Progenitor cell of endocrine pancreas (in vitro differentiated cells): ENCODE measurements at places on chromosomes 3 and 15. TPM values are rescaled to one million over a fixed set of nuclear protein-coding genes. Genes with fewer than 3 reads are reported as not detected.

DNA sequence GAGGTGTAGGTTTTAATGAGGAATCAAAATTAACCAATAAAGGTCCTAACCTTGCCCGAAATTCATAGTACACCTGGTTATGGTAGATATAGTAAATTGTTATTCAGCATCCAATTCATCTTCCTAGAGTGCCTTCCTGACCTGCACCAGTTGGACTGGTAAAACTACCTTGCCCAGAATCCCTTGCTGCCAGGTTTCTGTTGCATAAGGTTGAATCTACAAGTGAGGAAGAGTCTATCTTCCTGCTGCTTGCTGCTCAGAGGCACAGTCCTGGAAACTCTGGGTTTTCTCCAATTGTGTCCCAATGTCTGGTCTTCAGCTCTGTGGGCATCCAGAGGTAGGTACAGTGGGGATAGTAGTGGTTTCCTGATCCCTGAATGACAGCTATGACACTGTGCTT lies 17.3 kb downstream of the CCDC54 start:
- DNase-seq = no peak

DNA sequence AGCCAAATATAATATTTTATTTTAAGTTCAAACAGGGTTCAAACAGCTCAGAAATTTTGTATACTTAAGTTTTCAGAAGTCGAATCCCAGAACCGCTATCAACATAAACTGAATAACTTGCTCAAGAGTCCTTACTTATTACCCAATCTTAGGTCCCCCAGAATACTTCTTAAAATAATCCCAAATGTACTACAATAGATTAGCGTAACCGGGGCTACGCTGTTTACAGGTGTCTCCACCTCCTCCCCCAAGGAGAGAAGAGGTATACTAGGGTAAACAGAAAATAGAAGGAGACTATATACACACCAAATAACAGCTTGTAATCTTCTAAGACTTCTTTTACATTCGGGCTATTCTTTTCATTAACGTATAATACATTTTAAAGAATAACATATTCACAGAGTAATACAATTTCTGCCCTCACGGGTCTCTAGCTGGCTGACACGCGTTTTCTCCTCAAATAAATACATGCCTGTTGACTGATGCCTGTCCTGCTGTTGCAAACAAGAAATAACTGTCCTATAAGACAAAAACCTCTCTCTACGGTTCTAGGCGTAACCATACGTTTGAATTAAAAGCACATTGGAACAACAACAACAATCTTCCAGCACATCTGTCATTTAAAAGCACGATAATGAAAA lies 1.3 kb downstream of the DENND4A start:
- no peak for DNase-seq

GRCh38 chr3:106913966-106914365 lies 463.3 kb upstream of the CCDC54 start:
- DNase-seq = no peak

GRCh38 chr15:62966294-62967078 lies 76.1 kb upstream of the TPM1 start:
- DNase-seq = no peak

- DNase-seq = no peak
These were observed 18.7 kb upstream of the PRR20G start for GRCh38 chr3:127306361-127307111.

DNA sequence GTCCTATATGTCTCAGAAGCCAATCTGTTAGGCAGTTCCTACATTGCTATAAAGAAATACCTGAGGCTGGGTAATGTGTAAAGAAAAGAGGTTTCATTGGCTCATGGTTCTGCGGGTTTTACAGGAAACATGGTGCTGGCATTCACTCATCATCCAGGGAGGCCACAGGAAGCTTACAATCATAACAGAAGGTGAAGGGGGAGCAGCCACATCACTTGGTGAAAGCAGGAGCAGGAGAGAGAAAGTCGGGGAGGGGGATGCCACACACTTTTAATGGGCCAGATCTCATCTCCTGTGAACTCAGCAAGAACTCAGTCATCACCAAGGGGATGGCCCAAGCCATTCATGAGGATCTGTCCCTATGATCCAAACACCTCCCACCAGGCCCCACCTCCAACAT lies 9.1 kb downstream of the SLC49A4 start:
- DNase-seq = no peak

- no peak for DNase-seq
These were observed 28.6 kb downstream of the GALNT15 start for GRCh38 chr3:16203031-16203430.

The CADPS gene
- 145 and 149 TPM in 2 replicates for total RNA-seq

The NFKBIZ gene
- total RNA-seq = 13.3 and 13.5 TPM in 2 replicates

The CACNA2D2 gene
- total RNA-seq = 5.5 and 6.9 TPM in 2 replicates

The DUOX2 gene
- 0.53 and 1.1 TPM in 2 replicates for total RNA-seq

The DGKG gene
- 0.17 and 0.44 TPM in 2 replicates for total RNA-seq

The REC114 gene
- total RNA-seq = not detected in 2 replicates

The GBE1 gene
- total RNA-seq = 10.6 and 10.9 TPM in 2 replicates
